ENCODE measurements at places on chromosomes 11 and 22. TPM values are rescaled to one million over a fixed set of nuclear protein-coding genes. Genes with fewer than 3 reads are reported as not detected.

Gene ARVCF
- 40.8 TPM for total RNA-seq

Gene FZD4
- total RNA-seq: 4.3 TPM

DNA sequence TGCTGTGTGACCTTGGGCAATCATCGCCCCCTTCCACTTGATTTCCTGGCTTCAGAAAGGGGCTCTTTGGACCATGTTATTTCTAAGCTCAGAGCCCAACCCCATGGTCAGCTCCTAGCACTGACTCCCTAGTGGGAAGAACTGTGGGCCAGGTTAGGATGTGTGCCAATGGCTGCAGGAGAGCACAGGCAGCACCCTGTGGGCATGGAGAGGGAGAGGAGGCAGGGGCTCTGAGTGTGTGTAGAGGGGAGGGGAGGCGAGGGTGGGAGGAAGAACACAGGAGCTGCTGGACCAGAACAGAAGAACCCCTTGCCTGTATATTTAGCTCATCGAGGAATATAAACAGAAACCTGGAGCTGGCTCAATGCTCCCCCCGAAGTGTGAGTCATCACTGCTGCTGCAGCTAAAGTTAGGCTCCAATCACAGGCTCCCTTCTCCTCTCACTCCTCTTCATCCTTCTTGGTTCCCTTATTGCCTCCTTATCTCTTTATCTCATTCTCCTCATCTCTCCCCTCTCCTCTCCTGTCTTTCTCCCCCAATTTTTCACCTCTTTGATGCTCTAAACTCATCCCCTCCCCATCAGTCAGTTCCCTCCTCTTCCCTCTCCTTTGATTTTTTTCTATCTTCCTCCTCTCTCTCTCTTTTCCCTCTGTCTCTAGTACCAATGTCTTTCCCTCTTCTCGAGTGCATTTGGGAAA lies 14.5 kb upstream of the RPS19BP1 start:
- no peak for DNase-seq

GRCh38 chr11:106723071-106723470 lies 295.2 kb downstream of the GUCY1A2 start:
- DNase-seq: no peak

DNA sequence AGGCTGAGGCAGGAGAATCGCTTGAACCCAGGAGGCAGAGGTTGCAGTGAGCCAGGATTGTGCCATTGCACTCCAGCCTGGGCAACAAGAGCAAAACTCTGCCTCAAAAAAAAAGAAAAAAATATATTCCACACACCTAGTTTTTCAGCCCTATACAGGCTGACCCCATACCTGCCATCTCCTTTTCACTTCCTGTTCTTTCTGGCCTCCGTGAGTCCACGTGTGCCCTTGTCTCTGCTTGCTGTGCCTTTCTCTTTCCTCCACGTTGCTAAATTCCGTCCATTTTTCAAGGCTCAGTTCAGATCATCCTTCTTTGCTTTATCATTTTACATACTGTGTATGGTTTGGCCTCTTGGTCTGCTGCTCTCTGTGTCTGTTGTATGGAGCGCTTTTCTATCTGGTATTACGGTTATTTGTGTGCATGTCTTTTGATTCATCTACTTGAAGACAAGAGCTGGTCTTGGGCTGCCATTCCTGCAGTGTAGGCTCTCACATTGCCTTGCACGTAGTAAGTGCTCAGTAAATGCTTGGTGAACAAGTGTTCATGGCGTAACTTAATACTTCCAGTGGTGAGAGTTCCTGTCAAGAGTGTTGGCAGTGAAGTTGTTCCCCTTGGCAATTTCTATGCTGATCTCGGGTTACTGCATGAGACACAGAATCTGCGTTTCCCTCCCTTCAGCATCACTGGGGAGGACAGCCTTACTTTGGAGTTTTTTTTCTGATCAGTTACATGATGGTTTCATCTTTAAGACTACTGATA lies 57.5 kb downstream of the PTPRJ start:
- DNase-seq: no peak

Data from H7 (cell line).